ENCODE measurements at places on chromosomes 3 and 15.

GRCh38 chr3:182737825-182738224 lies 55.5 kb upstream of the ATP11B start:
- no peak for DNase-seq

DNA sequence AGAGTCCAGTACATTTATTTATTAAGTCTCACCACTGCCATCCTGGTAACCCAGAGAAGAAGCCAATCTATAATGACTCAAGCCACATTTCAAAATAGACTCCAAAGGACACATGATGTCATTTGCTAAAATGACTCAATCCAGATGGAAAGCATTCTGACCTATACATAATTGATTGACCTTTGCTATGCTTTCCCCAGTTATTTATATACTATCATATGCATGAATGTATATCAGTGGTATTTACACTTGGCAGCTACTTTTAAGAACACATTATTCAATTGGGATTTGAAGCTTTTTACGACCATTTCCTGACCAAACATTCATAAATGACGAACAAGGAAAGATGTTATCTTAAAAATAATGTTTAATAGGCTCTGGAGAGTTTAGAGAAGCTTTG lies 297.2 kb downstream of the FHIT start:
- no peak for DNase-seq

DNA sequence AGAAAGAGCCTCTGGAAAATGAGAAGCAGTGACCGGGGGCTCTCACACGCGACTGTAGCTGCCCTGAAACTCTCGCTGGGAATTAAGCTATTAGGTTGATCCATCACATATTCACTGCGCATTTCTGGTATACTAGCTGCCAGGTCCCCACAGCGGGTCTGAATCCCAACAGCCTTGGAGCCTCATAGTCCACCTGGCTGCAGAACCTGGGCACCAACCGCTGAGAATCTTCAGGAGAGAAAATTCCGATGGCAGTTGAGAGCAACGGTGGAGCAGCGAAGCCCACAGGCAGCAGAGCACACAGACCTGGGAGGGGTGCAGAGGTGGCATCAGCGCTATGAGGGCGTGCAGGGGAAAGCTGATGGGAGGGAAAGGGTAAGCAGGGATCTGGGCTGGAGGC lies 75.1 kb downstream of the FAM174B start:
- DNase-seq: no peak

DNA sequence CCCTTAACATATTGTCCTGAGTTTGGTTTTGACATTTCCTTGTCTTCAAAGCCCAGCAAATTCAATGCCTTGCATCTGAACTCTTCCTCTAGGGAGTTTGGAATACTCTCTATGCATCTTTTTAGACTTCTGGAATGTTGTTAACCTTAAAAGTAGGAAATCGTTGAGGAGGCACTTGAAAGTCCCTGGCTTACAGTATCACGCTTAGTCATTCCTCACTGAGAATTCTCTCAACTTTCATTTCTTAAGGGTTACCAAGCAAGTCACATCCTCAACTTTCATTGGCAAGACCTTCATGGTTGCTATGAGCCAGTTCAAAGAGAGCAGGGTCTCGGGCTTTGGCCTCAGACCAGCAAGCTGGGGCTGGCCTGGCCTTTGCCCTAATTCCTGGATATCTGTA lies 89.9 kb downstream of the ASB7 start:
- DNase-seq: no peak

DNA sequence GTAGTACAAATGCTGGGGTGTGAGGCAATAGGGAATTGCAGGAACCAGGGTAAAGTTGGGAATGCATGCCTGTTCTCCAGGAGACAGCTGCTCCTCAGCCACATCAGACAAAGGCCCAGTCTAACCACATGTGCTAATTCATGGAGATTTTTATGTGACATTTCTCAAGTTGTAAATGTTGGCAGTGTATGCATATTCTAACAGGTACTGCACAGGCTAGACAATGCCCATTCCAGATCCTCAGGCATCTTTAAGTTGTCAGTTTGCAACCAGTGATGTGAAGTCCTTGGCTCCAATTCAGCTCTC lies 84.9 kb downstream of the EEFSEC start:
- no peak for DNase-seq

GRCh38 chr3:117128872-117129271 lies 419.3 kb downstream of the TUSC7 start:
- no peak for DNase-seq

- no peak for DNase-seq
Observed at GRCh38 chr15:71591057-71591456, 219.3 kb upstream of the NR2E3 start.

DNA sequence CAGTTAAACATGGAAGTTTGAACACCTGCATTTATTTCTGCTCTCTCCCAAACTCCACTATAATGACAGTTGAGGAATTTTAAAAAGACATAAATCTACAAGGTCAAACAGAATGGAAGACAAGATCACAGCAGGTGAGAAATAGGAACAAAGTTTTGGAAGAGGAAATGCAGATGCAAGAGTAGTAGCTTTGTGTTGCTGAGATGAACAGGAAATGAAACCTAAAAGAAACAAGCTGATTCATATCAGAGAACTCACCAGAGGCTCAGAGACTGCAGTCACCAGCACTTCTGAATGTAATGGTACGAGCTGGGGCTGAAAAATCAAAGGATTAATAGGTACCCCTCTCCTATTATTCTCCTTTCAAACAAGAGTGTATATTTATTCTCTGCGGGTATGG lies 459.9 kb downstream of the RAP2B start:
- DNase-seq: no peak

GRCh38 chr15:101641894-101642293 lies 10.3 kb downstream of the TM2D3 start:
- DNase-seq: no peak

GRCh38 chr3:55461896-55462295 lies 25.2 kb downstream of the WNT5A start:
- no peak for DNase-seq

DNA sequence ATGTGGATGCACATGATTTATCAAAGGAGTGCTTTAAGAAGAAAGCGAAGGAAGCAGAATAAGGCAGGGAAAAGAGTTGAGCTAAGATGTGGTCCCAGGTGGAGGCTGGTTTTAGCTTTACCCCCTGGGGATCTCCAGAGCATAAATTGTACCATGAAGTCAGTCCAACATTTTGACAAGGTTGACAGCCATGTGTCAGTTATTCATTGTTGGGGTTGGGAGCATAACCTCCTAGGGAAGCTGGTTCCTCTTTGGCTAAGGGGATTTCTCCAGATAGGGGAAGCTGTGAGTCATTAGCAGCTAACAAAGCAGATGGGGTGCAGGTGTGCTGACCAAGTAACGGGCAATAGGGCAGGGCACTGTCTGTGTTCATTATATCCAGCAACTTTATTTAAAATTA lies 123.7 kb upstream of the IGSF10 start:
- DNase-seq: no peak

- no peak for DNase-seq
Observed at GRCh38 chr3:187228740-187229139, 31.5 kb downstream of the RTP1 start.

GRCh38 chr15:57367556-57367955 lies 8.7 kb upstream of the CGNL1 start:
- no peak for DNase-seq

DNA sequence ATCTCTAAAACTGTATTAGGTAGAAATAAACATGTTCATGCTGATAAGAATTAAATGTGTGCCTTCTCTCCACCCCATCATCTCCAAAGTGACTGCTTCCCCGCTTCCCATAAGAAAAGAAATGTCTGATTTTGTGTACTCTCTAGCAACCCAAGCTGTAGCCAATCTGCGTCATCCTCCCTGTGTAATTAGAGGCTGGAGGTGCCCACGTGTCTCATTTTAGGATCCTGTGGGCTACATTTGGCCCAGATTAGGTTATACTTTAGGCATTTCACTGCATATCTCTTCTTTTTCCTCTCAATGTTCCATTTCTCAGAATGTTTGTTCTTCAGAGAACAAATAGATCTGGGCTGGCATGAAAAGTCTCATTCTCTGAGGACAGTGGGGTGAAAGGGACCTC lies 19.3 kb upstream of the ZNF148 start:
- no peak for DNase-seq

GRCh38 chr3:9508781-9509180 lies 44.8 kb downstream of the LHFPL4 start:
- no peak for DNase-seq

Data from T-helper 9 cell (primary cell).